Fibroblast of skin of right quadriceps (primary cell): ENCODE measurements at places on chromosomes 12 and 14.

DNA sequence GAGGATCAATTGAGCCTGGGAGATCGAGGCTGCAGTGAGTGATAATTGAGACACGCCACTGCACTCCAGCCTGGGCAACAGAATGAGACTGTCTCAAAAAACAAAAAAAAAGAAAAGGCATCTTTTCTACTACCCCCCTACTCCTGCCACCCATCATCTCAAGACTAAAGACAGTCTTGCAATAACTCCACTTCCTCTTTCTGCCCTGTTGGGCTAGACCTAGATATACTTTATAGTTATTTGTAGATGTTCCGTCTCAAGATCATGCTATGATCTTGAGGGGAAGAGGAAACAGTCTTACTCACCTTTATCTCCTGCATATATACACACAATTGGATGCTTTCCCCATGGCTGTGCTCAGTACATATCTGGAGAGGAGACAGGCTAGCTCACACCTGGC lies 12.1 kb upstream of the ESPL1 start:
- DNase-seq, result no peak

- DNase-seq, result no peak
Measured at GRCh38 chr14:62133776-62134550, 371.7 kb downstream of the SNAPC1 start.

DNA sequence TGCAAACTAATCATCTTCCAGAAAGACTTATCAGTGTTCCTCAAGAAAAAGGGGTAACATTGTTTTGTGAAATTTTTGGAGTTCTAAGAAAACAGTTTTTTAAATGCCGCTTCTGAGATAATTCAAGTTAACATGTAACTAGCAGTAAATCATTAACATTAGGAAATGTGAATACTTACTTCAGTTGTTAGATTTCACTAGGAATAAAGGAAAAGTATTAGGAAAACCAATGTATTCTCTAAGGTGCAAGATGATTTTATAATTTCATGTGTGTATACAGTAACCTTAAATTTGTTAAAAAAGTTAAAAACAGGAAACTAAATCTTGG lies 36.8 kb downstream of the PAPOLA start:
- no peak for DNase-seq

DNA sequence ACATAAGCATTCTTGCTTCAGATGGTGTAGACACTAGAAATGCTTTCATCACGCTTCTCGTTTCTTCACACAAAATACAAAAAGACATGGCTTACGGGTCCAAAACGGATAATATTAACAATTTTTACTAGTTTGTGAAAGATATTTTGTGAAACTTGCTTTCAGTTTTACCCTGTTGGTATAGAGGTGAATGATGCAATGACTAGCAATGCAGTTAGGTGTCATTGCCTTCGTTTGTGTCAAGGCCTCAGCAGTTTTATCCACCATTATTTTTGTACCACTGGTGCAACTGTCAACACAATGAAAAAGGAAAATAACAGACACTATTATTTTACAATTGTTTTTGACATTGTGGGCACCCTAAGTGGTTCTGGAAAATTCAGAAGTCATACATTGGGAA lies 323.0 kb downstream of the FLRT2 start:
- peak; percentile 7 for DNase-seq

DNA sequence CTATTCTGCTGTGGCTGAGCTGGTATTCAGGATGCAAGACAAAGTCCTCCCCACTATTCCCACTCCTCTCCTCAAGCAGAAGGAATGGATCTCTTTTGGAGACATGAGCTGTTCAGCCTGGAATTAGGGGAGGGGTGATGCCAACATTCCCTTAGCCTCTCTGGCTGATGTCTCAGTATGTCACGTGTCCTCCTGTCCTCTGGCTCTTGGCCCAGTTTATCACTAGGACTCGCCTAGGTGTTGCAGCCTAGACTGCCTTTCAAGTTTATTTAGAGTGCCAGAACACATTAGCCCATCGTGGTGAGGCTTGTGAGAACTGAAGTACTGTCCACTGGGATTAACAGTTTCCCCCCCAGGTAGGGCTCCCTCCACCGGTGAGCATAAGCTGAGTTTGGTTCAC lies 239.9 kb upstream of the MIS18BP1 start:
- no peak for DNase-seq

DNA sequence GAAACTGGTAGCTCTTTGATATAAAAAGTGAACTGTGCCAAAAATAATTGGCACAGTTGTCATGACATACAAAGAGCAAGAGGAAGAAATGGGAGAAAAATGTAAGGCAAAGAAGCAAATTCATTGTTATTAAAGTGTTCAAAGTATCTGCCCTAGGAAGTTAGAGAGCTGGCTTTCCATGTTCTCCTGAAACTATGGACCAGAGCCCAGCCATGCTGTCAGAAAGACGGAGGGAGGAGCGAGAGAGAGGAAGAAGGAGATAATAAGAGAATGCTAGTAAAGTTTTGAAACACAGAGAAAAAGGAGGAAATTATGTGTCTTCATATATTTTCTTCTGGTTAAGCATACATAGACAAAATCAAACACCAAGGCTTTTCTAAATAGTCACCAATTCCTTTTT lies 78.1 kb upstream of the PELI2 start:
- no peak for DNase-seq

DNA sequence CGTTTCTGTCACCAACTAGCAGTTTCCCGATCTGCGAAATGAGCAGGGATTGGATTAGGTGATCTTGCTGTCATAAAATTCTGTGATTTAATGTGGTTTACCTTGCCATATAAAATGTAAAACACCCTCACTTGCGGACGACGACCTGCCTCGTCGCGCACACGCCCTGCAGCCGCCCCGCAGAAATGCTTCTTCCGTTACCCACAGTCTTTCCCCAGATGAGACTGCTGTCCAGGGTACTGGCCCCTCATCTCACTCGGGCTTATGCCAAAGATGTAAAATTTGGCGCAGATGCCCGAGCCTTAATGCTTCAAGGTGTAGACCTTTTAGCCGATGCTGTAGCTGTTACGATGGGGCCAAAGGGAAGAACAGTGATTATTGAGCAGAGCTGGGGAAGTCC lies 17.7 kb upstream of the FOXJ2 start:
- no peak for DNase-seq

DNA sequence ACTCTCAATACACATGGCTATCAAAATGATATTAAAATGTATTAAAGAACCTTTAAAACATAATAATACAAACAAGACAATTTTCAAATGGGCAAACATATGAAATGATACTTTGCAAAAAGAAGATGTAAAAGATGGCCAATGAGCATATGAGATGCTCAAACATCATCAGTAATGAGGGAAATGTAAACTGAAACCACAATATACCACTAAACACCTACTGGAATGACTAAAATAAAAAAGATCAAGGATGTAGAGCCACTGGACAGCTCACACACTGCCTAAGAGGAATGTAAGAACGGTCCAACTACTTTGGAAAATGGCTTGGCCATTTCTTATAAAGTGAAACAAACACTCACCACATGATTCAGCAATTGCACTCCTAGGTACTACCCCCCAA lies 97.2 kb upstream of the BBS10 start:
- DNase-seq, result peak; percentile 17

DNA sequence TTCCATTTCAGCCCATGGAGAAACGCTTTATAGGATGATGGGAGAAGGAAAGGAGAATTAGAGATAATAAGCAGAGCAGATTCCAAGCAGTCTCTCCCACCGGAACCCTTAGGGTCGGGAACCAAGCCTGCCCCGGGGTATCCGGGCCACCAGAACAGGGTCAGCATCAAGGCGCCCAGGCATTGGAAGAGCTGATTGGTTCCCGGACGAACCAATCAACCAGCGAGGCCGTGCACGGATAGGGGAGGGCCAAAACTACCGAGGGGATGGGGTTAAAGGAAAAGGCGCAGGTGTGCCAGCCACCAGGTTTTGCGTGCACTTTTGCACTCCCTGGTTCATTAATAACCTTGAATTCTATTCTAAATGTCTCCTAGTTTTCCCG lies 1.7 kb downstream of the PPM1H start:
- no peak for DNase-seq

DNA sequence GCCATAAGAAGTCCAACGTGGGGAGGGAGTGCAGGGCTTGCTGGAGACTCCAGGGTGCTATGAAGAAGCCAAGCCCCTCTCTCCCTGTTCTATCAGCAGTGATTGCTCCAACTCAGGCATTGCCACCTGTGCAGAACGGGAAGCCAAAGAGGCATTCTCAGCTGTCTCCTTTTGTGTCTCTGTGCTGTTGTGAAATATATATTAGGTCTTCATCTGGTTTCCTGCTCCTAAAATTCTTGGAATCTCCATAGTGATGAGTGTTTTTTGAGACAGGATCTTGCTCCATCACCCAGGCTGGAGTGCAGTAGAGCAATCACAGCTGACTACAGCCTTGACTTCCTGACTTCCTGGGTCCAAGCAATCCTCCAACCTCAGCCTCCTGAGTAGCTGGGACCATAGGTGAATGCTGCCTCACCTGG lies 51.2 kb upstream of the AEBP2 start:
- DNase-seq, result no peak

- no peak for DNase-seq
Measured at GRCh38 chr14:85154714-85155113, 375.2 kb upstream of the FLRT2 start.

- DNase-seq, result no peak
Measured at GRCh38 chr12:81520064-81520945, 238.8 kb downstream of the PPFIA2 start.

DNA sequence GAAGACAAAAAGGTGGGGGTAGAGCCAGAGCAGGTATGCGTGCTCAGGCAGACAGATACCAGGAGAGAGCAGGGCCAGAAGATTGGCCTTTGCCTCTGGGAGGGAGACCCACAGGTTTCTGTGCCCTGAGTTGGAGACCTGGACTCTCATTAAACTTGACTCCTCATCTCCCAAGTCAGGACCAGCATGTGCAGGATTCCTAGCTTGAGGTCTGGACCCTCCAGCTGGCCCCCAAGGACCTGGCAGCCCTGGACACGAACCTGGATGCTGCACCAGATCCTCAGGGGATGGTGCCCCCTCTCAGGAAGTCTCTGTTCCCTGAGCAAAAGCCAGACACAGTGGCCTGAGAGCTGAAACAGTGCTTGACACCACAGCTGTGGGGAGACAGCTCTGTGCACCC lies 10.5 kb upstream of the KRT73 start:
- DNase-seq, result no peak

DNA sequence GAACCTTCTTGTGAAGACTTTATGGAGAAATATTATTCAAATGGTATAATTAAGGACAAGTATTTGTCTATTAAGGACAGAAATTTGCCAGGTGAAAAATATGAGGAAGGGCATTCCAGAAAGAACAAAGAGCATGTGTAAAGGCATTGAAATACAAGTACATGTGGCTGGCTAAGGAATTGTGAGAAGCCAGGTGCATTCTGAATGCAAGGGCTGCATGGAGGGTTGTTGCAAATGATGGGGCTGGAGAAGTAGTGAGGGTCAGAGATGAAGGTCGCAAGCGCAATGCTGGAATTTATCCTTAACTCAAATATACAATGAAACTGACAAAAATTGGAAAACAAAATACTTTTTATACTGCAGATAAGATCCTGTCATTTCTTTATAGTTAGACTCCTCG lies 437.7 kb downstream of the ADAMTS20 start:
- no peak for DNase-seq

DNA sequence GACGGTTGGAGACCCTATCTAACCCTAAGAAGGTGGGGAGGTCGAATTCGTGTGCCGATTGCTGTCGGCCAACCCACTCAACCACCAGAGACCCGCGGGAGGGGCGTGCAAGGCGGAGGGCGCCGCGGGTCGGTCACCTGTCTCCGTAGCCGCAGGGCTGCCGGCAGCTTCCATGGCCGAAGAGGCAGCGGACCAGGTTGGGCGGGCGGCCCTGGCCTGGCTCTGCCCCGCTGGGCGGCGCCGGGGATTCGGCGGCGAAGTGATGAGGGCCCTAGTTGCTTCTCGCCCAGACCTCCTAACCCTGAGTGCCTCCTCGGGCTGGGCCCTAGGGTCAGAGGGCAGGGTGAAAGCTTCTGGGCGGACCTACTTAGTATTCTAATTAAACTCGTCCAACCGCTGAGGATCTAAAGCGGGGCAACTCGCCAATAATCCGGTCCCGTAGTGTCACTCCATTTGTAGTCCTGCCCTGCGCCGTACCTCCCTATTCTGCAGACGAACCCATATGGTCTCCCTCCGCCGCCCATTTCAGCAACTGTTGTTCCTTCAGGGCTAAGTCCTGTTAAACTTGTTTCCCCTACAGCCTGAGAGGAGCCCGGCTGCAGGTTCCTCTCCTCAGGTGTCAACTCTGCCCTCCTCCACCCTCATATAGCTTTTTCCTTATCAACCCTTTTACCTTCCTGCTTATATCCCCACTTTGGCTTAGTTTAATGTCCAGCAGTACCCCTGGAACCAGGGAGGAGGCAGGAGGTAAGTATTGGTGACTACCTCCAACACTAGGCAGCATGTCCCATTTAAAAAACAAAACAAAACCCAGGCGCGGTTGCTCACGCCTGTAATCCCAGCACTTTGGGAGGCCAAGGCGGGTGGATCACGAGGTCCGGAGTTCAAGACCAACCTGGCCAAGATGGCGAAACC lies at the start of gene PYM1:
Gene PYM1, minus strand, starts transcription at position 307 of the 915 bp plus-strand sequence. Its CDS starts 133 bp downstream, at position 174.
- peak; percentile 64 for DNase-seq

- DNase-seq, result peak; percentile 76
Measured at GRCh38 chr14:68512088-68512487, 280.8 kb downstream of the ZFP36L1 start.

- DNase-seq, result no peak
Measured at GRCh38 chr12:8852119-8852518, 29.7 kb downstream of the A2ML1 start.

GRCh38 chr12:97568336-97569180 lies 106.0 kb downstream of the RMST start:
- no peak for DNase-seq

GRCh38 chr14:75042035-75042434 lies 9.2 kb downstream of the MLH3 start:
- DNase-seq, result peak; percentile 21

DNA sequence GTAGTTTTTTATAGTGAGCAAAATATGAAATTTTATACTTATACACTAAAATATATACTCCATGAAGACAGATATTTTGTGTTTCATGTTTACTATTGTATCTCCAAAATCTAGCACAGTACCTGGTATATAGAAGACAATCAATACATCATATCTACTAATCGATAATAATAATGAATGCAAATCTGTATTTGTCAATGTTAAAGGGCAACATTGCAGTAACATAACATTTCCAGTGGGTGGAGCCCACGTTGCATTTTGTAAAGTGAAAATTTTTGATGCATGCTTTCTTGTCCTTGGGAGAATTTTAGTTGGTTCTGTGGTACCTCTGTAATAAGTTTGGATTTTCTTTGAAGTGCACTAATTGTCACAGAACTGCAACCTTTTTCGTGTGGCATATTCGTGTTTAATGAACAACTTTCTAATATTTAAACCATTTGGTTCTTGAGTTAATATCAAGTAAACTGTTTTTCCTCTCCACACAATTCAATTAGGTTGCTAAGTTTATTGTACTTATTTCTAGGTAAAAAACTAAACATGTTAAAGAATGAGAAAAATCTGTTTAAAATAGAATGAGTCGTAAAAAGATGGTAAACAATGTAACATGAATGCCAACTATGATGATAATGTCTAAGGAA lies 47.4 kb downstream of the AVPR1A start:
- DNase-seq, result peak; percentile 10

GRCh38 chr12:51415931-51416330 lies 8.7 kb upstream of the SLC4A8 start:
- DNase-seq, result no peak

- DNase-seq, result no peak
Measured at GRCh38 chr14:36439766-36440165, 80.3 kb downstream of the NKX2-1 start.
